GF-D8 (cell line): ENCODE measurements at places on chromosomes 11 and 22.
A peak's percentile ranks its signal among the peaks of the same experiment; 100 is the strongest.

GRCh38 chr11:68870470-68870869, 28.8 kb upstream of the CPT1A start:
- DNase-seq, result peak; percentile 18

- no peak for DNase-seq
Measured at GRCh38 chr11:76135491-76135890, 70.8 kb downstream of the WNT11 start.

DNA sequence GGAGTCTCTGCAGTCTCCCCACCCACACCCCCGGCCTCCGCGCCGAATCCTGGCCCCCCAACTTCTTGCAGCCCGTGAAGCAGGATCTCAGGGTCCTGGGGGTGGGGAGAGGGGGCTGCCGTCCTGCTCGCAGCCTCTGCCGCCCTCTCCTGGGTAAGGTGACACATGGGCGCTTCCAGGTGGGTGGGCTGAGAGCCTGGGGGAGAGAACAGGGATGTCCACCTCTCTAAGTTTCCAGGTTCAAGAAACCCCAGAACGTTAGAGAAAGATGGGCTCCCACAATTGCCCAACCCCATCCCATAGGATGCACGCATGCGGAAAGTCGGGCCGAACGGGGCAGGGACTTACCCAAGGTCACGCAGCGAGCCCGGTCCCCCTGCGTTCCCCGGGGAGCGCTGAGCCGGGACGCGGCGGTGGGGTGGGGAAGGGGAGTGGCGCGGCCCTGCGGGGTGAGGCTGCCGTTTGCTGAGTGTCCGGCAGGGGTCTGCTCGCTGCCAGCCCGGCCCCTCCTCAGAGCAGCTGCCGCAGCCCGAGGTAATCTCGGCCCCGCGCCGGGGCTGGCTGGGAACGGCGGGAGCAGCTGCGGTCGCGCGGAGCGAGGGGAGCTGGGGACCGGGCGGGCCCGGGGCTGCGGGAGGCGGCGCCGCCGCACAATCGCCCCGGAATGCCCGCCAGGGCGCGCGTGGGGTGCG, 705 bp upstream of the CAPN1 start:
- peak; percentile 3 for DNase-seq

- DNase-seq, result no peak
Measured at GRCh38 chr11:119721129-119722120, 7.6 kb downstream of the NECTIN1 start.

DNA sequence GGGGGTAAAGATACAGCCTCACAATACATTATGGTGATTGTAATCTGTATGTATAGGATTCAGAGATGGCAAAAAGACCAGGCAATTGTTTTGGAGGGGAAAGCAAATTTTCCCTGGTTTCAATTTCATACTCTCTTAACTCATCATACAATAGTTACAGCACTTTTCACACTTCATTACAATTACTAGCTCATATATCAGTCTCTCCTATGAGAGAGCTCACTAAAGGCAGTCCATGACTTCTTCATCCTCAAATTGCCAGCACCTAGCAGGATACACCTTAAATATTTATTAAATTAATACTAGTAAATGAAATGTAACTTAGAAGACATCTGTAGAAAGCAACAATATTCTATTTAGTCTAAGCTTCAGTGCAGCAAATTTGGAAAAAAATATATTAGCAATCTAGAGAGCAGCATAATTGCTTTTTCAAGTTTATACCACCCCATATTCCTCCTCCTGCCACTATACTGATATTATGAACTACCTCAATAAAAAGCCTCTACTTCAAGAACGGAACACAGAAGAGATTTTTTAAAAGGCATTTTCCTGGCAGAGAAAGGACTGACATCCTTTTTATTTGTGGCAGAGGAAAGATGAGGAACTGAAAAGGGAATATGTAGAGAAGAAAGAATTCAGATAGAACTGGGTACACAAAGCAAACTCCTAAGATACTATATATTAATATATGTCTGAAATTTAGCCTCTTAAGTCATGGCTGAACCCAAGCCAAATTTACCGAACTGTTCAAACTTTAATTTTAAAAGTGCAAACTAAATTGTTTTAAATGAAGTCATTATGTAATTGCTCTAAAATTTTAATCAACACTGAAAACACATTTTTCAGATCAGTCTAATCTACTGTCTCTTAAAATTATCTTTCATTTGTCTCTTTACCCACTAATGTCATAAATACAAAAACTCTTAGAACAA, 27.7 kb downstream of the PICALM start:
- DNase-seq, result no peak

- peak; percentile 99 for DNase-seq
Measured at GRCh38 chr11:122690801-122691548, 35.5 kb downstream of the UBASH3B start.

GRCh38 chr11:121236115-121237001, 56.2 kb upstream of the SC5D start:
- DNase-seq, result no peak

DNA sequence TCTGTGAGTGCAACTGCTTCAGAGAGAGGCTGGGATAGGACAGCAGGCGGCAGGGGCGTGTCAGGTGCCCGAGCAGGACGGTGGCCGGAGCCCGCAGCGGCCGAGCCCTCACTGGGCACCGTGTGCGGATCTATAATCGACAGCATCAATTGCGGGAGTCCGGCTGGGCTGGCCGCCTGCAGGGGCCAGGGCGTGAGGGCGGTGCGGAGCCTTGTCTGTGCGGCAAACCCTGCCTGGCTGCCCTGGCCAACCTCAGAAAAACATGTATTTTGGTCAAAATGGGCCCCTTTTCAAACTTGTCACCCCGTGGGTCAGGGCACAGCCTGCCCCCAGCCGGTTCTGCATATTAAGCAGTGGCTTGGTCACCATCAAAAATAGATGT, 91.3 kb upstream of the KCNQ1OT1 start:
- DNase-seq, result no peak

DNA sequence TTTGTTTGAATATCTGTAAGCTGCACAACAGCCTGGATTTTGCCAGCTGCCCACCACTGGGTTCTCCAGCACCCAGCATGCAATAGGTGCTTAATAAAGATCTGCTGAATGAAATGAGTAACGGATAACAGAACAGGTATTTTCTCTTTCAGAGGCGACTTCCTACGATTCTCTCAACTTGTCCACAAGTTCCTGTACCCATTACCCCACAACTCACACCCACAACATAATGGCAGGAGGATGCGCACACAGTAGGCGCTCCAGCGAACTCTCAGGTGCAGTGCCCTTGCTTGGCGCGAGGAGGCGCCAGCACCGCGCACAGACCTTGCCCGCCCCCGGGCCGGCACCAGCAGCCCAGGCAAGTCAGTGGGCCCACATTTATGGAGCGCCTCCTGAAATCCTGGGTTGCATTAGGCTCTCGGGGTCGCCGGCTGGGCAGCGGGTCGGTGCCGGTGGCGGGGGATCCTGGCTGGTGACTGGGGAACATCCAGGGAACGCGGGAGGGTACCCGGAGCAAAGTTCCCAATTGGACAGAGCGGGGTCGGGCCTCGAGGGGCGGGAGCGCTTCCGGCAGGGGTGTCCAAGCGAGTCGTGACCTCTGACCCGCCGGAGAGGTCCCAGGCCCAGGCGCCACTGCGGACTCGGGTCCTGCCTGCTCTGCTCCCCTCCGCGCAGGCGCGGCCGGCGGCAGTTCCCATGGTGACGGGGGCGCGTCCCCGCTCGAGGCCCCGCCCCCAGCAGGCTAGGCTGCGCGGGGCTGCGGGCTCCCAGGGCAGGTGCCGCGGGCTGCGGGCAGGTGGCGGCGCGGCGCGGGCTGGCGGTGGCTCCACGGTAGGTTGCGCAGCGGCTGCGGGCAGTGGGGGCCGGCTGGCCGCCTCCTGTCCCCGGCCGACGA, at the start of gene KIAA1671:
Gene KIAA1671, plus strand, starts transcription at position 775 of the 895 bp plus-strand sequence. CDS start 75,284 bp downstream, outside the sequence.
- DNase-seq, result no peak

DNA sequence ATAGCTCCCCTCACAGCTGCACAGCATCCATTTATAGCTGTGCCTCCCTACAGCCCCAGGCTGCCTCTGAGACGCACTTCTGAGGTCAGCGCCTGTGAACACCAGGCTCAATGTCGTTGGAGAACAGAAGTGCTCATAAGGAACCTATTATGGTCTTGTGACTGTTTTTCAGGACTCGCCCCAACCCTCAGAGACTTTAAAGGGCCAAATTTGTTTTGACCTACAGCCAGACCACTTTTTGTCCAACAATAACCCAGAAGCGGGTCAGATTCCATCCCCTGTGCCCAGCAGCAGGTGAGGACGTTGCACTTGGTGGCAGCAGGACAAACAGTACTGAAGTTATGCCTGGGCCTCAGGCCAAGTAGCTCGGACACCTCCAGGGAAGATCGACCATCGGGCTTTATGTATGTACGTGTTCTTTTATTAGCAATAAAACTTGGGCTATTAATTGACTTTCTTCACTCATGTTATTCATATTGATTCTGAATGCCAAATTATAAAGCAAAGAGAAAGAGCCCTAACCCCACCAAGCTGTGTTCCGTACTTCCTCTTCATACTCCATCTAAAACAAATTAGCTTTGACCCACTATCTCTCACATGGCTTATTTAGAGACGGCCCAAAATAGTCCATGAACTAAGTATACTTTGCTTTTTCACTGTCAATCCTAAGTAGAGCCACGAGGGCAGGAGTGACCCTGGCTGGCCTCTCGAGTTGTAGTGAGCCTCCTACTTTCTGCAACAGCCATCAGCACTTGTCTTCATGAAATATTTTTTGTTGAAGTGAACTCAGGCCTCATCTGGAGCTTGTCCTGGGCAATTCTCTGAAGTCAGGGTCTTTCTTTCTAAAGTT, 92.3 kb upstream of the PAX6 start:
- no peak for DNase-seq

- no peak for DNase-seq
Measured at GRCh38 chr22:49269371-49269770, 558.3 kb downstream of the BRD1 start.

- DNase-seq, result no peak
Measured at GRCh38 chr11:66548774-66549630, 2.3 kb downstream of the ACTN3 start.

DNA sequence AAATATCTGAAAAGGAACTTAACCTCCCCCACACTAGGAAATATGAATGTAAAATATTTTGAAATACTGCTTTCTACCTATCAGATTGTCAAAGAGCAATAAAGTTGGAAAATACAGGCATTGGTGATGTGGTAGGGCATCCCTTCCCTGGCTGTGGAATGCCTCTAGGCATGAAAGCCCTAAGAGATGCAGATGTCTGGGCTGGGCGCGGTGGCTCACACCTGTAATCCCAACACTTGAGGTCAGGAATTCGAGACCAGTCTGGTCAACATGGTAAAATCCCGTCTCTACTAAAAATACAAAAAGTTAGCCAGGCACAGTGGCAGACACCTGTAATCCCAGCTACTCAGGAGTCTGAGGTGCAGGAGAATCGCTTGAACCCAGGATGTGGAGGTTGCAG, 22.0 kb downstream of the ARAP1 start:
- no peak for DNase-seq
